ENCODE measurements at places on chromosomes 1 and 21. TPM values are rescaled to one million over a fixed set of nuclear protein-coding genes. Genes with fewer than 3 reads are reported as not detected.

Gene AK4
- 45.0 TPM for total RNA-seq

Gene AADACL4
- total RNA-seq, result not detected

Gene DCST1
- 0.28 TPM for total RNA-seq

Gene UQCRHL
- 2.0 TPM for total RNA-seq

Gene OLFML3
- total RNA-seq, result 5.3 TPM

Gene RHD
- total RNA-seq, result not detected

Gene PM20D1
- not detected for total RNA-seq

Measured in dorsolateral prefrontal cortex (tissue), 122 donors.